ENCODE measurements at places on chromosomes 3 and 15. TPM values are rescaled to one million over a fixed set of nuclear protein-coding genes. Genes with fewer than 3 reads are reported as not detected.

DNA sequence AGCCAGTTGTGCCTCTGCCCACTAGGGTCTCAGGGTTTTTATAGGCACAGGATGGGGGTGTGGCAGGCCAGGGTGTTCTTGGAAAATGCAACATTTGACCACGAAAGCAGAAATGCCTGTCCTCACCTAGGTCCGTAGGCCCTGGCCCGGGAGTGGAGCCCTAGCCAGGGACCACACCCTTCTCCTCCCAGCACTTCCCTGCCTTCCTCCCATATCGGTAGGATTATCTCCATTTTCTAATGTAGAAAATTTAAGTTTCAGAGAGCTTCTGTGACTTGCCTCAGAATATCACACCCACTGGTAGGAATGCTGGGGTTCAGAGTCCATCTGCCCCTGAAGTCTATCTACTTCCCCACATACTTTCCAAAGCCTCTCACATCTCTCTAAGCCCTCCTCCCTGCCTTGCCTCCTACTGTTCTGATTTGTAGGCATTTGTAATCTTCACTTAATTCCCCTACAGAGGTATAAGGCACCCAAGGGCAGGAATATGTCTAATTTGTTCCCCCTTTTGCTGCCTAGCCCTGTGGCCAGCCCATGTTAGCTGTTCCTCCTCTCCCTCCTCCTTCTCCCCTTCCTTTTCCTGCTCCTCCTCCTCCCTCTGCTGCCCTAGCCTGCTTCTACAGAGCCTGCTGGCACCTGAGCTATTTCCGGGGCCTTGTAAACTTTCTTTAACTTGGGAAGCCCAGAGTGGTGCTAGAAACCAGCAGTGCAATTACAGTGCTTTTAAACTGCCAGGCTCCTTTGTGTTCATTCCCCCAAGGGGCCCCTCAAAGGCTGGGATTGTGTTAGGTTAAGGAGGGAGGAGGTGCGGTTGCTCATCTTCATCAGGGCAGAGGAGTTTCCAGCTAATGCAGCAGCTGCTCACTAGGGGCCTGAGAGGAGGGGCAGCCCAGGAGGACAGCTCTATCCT is 71.1 kb downstream of the MRPL46 start:
- DNase-seq: no peak
- H3K36me3 ChIP-seq: no peaks in the 10 kb centered on the region
- no peak overlapping the region for H3K4me3 ChIP-seq
- no peaks in the 10 kb centered on the region for H3K4me1 ChIP-seq

DNA sequence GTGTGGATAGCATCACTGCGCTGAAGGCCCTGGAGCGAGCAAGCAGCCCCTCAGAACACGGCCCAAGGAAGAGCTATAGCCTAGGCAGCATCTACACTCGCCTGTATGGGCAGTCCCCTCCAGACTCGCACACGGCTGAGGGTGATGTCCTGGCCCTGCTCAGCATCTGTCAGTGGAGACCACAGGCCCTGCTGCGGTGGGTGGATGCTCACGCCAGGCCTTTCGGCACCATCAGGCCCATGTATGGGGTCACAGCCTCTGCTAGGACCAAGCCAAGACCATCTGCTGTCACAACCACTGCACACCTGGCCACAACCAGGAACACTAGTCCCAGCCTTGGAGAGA is 20.5 kb downstream of the ATRIP start:
- no peak for DNase-seq
- H3K36me3 ChIP-seq: peaks cover 32% of the 10 kb centered on the region
- H3K27me3 ChIP-seq: no peaks in the 10 kb centered on the region
- H3K27ac ChIP-seq: peak overlapping the region; percentile 98

- no peaks in the 10 kb centered on the region for H3K36me3 ChIP-seq
- H3K27ac ChIP-seq: no peak overlapping the region
- no peak overlapping the region for H3K4me3 ChIP-seq
- H3K4me1 ChIP-seq: no peaks in the 10 kb centered on the region
Measured at GRCh38 chr3:149356044-149356592, 21.3 kb downstream of the TM4SF1 start.

GRCh38 chr3:33115024-33115768 is 1.4 kb downstream of the CRTAP start:
- no peak overlapping the region for H3K27ac ChIP-seq
- H3K27me3 ChIP-seq: no peaks in the 10 kb centered on the region
- peaks cover 12% of the 10 kb centered on the region for H3K4me1 ChIP-seq

GRCh38 chr3:12990306-12990705 is 82.9 kb downstream of the IQSEC1 start:
- H3K4me3 ChIP-seq: no peak overlapping the region
- peaks cover 18% of the 10 kb centered on the region for H3K4me1 ChIP-seq
- H3K27me3 ChIP-seq: no peaks in the 10 kb centered on the region
- no peak overlapping the region for H3K27ac ChIP-seq
- DNase-seq: no peak
- H3K36me3 ChIP-seq: peaks cover 9% of the 10 kb centered on the region

DNA sequence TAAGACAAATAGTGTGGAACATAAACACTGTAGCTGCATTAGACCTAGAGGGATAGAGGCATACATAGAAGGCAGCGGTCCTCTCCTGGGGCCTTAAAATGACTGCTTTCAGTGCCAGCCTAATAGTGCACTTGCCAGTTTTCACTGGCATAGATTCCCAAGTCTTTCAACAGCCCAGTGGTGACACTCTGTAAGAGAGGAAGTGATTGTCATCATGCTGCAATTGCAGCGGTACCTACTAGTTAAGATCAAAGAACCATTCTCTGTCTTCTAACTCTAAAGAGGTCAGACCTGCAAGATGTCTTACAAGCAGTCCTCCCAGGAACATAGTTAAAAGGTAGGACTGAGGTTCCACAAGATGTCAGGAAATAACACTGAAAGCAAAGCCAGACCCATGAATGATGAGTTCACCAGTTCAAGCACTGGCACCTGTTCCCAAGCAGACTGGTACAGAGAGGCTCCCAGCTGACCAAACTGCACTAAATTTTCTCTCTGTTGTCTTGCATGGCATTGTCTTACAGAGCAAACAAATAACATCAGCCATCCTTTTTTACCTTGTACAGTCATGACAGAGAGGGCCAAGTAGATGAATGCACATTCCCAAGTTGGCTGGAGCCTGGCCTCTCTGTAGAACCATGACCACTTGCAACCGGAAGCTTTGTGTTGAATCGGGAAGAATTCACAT is 100.5 kb upstream of the SKOR1 start:
- H3K4me3 ChIP-seq: no peak overlapping the region
- H3K4me1 ChIP-seq: peaks cover 4% of the 10 kb centered on the region
- no peaks in the 10 kb centered on the region for H3K27me3 ChIP-seq
- no peak overlapping the region for H3K27ac ChIP-seq

DNA sequence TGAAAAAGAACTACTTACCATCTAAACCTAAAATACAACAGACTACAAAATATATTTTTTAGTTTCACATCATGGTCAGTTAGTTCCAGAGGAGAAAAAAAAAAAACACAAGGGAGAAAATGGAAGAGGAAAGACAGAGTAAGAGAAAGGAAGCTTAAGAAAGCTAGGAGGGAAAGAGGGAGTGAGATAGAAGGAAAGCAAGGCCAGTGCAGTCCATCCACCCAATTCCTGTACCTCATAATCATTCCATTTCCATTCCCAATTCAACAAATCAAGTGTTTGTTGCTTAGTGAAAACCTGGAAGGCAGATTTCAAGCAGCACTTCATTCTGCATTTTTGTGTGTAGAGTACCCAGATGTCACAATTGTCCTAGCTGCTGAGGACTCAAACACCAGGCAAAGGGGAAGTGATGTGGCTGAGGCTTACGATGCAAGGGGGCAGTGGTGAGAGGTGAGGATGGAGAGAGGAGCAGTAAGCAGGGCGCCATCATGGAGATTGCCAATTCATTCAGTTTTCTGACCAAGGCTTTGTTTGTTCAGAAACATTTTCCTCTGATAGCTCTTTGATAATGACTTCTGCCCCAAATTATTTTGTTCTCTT is 83.6 kb upstream of the GSK3B start:
- H3K4me1 ChIP-seq: no peaks in the 10 kb centered on the region
- no peak for DNase-seq
- no peak overlapping the region for H3K4me3 ChIP-seq

DNA sequence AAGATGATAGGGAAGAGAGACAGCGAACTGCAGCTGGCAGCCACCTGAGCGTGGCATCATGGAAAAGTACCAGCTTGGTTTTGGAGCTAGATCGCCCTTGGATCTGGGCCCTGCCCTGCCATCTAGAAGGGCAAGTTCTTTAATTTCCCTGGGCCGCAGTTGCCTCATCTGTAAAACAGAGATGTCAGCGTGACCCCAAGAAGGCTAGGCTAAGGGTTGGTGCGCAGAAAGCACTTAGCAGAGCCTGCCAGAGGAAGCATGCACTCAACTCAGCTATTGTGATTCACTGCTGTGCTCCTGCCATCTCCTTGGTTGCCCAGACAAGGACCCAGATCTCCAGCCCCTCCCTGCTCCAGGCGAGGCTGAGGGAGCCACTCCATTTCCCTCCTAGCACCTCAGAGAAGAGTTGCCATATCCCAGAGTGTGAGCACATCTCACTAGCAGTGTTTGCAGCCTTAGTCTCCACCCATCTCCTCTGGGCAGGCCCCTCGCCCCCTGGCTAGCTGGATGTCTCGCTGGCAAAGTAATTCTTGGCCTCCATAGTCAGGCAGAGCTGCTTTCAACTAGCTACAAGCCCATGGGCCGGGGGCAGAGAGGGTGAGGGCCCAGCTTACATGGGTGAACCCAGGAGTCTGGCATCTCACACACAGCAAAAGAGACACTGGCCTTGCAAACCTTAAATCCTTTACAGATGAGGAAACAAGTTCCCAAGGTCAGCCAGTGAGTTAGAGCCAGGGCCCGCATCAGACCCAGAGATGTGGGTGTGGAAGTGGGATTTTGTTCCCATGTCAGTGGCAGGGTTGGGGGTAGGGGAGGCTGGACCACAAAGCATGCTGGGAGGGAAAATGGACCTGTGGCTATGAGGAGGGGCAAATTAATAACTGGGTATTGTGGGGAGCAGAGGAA is 280.7 kb upstream of the TLE3 start:
- H3K4me3 ChIP-seq: no peak overlapping the region
- H3K36me3 ChIP-seq: no peaks in the 10 kb centered on the region
- peaks cover 35% of the 10 kb centered on the region for H3K27me3 ChIP-seq
- no peak for DNase-seq
- H3K27ac ChIP-seq: no peak overlapping the region
- peaks cover 2% of the 10 kb centered on the region for H3K4me1 ChIP-seq

- no peak overlapping the region for H3K27ac ChIP-seq
- H3K4me1 ChIP-seq: peaks cover 3% of the 10 kb centered on the region
- H3K27me3 ChIP-seq: peaks cover 18% of the 10 kb centered on the region
- H3K36me3 ChIP-seq: no peaks in the 10 kb centered on the region
- DNase-seq: no peak
Measured at GRCh38 chr3:23743141-23743784, 62.5 kb upstream of the UBE2E1 start.

DNA sequence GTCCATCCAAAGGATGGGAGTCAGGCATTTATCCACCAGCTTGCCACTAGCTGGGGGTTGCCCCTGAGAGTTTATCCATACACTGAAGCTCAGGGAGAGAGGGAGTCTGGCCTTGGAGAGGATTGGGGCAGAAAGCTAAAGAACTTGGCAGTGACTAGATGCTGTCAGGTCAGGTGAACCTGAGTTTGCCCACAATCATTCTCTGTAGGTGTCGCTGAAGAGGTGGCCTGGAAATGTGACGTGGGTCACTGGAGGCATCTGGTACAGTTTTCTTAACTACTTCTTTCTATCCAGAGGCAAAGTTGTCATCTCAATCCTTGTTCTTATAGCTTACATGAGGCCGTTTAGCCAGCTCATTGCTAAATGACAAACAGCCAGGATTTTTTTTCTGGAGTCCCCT is 298.0 kb upstream of the CTNNB1 start:
- DNase-seq: no peak
- no peak overlapping the region for H3K4me3 ChIP-seq
- peaks cover 2% of the 10 kb centered on the region for H3K27me3 ChIP-seq
- H3K36me3 ChIP-seq: no peaks in the 10 kb centered on the region
- H3K27ac ChIP-seq: no peak overlapping the region

- peaks cover 19% of the 10 kb centered on the region for H3K36me3 ChIP-seq
- H3K27me3 ChIP-seq: no peaks in the 10 kb centered on the region
- DNase-seq: no peak
- no peak overlapping the region for H3K4me3 ChIP-seq
Measured at GRCh38 chr15:66555685-66556084, 10.1 kb downstream of the LCTL start.

DNA sequence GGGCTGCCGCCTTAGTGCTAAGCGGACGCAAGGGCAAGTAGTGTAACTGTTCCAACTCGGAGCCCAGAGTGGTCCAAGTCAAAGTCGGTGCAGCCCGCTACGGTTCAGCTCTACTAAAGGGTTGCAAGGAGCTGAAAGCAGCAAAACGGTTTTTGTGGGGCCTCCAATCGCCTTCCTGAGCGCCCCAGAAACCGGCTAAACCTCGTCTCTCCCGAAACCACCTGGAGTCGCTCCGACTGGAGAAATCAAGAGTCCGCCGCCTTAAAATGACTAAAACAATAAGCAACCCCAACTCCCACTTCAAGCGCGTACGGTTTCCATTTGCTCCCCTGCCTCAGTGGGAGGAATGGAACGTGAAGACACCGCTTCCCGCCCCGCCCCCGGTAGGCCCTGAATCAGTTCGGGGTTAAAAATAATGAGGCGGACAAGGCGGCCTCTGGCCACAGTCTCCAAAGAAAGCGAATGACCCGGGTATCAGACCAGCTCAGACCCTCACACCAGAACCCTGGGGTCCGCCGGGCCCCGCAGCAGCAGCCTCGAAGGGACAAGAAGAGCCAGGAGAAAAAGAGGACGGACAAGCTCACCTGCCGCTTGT is 401 bp downstream of the SEC11A start:
- peaks cover 14% of the 10 kb centered on the region for H3K36me3 ChIP-seq
- peak overlapping the region; percentile 100 for H3K27ac ChIP-seq
- peaks cover 38% of the 10 kb centered on the region for H3K4me1 ChIP-seq
- no peaks in the 10 kb centered on the region for H3K27me3 ChIP-seq

DNA sequence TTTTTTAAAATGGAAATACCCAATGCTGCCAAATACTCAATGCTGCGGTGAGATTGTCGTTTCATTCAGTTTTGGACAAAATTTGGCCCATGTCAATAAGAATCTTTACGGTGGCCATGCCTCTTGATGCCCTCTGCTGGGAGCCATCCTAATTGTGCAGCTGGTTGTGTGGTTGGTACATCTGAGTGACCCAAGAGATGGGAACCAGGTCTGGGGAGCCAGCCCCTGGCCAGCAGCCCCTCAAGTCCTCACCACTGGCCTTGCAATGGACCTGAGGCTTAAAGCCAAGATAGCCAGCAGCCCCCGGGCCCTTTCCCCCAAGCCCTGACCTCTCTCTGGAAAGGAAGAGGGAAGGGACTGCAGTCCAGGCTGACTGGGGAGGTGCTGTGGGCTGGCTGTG is 36.4 kb upstream of the ESYT3 start:
- no peaks in the 10 kb centered on the region for H3K36me3 ChIP-seq
- peaks cover 2% of the 10 kb centered on the region for H3K27me3 ChIP-seq
- H3K27ac ChIP-seq: no peak overlapping the region
- no peak overlapping the region for H3K4me3 ChIP-seq

- H3K4me3 ChIP-seq: no peak overlapping the region
- DNase-seq: no peak
- no peaks in the 10 kb centered on the region for H3K4me1 ChIP-seq
Measured at GRCh38 chr3:191774485-191774884, 313.5 kb downstream of the PYDC2 start.

- no peak overlapping the region for H3K4me3 ChIP-seq
- DNase-seq: no peak
Measured at GRCh38 chr15:38593524-38593923, 28.9 kb upstream of the RASGRP1 start.

The GRK7 gene
- not detected for total RNA-seq

The ALPK3 gene
- total RNA-seq: 0.17 TPM

The FANCD2OS gene
- total RNA-seq: not detected

The TJP1 gene
- total RNA-seq: not detected

All from activated naive CD8-positive, alpha-beta T cell treated with anti-CD3 and anti-CD28 coated beads, Interleukin-2, amount 10 ng/mL, durations not matched to agents 7 days and 5 days (primary cell).